ENCODE measurements at places on chromosomes 1 and 21.
A peak's percentile ranks its signal among the peaks of the same experiment; 100 is the strongest.

- no peak for DNase-seq
Observed at GRCh38 chr1:159071970-159072582, 4.5 kb downstream of the AIM2 start.

- no peak for DNase-seq
Observed at GRCh38 chr21:15063081-15063813, 1.6 kb downstream of the NRIP1 start.

DNA sequence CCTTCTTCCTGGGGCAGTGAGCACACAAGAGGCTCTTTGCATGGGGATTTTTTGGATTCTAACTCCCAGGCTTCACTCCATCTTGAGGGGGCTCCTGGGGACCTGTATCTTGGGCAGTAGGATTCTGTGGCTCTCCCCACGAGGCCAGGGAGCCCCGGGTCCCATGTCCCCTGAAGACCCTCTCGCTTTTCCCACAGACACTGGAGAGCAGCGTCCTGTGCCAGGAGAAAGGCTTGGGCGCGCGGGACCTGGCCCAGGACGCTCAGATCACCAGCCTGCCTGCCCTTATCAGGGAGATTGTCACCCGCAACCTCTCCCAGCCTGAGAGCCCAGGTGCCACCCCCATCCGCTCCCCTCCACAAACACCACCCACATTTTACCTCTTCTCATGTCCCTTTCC is 735 bp downstream of the CROCC start:
- DNase-seq: no peak

DNA sequence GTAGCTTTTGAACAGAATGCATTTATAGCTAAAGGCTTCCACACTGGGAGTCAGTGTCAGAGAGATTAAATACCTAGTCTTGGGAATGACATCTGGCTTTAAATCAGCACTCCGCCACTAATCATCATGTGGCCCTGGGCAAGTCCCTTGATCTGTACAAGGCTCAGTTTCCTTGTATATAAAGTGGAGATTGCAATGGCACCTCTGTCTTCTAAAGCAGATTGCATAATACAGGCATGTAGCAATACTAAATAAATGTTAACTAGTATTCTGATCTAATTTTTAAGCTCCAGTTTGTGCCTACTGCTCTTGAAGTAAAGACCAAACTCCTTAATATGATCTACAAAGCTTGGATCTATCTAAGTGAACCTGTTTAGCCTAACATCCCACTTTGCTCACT is 249.4 kb downstream of the PLPP3 start:
- DNase-seq: no peak

DNA sequence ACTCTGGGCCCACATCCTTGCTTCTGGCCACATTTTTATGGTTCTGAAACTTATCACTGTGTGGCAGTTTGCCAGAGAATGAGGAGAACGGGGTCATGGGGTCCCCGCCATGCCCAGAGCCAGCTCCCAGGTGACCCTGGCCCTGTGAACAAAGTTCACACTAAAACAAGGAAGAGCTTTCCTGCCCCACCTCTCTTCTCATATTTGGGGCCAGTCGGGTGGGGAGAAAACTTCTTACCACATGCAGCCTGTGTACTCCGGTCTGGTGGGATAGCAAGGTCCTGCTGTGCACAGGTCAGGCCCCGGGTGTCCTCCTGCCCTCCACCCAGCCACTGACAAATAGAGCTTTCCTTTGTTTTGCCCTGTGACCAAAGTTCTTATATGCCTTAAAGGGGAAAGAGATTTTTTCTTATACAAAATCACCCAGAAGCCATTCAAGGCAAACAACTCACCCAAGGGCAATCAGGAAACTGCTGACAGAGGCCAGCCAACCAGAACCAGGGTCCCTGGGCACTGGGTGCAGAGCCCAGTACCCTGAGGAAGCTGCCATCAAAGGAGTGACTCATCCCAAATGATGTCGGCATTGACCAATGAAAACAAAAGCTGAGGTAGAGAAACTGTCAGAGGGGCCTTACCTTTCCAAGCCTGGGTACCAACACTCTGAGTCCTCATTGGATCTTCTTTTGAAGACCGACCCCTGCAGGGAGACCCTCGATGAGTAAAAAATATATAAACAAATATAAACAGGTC is 53.6 kb downstream of the OLIG1 start:
- no peak for DNase-seq

GRCh38 chr21:36749935-36750575 is 51.1 kb downstream of the SIM2 start:
- no peak for DNase-seq

DNA sequence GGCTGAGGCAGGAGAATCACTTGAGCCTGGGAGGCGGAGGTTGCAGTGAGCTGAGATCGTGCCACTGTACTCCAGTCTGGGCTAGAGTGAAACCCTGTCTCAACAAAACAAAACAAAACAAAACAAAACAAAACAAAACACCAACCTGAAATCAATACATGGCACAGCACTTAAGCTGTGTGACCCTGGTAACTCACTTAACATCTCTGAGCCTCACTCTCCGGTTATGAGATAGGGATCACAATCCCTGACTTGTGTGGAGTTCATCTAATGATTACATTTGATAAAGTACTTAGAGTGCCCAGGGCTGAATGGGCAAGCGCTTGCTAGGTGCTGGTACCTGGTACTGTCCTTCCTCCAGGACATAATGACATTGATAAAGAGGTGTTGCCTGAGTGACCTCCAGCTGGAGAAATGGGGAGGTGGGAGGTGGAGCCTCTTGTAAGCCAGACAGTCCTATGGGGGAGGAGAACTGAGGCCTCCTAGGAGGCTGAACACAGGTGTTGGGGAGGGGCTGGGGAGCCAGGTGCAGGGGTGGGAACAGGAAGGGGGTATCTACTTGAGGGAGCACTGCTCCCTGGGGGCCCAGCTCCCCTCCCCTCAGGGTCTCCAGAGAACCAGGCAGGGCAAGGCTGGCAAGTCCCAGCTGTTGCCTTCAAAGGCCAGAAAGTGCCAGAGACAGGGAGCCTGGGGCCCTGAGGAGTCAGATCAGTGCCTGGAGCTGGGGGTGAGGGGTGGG is 17.9 kb downstream of the FOXO6 start:
- DNase-seq: no peak

GRCh38 chr1:113223040-113223439 is 150.0 kb downstream of the LRIG2 start:
- DNase-seq: no peak

DNA sequence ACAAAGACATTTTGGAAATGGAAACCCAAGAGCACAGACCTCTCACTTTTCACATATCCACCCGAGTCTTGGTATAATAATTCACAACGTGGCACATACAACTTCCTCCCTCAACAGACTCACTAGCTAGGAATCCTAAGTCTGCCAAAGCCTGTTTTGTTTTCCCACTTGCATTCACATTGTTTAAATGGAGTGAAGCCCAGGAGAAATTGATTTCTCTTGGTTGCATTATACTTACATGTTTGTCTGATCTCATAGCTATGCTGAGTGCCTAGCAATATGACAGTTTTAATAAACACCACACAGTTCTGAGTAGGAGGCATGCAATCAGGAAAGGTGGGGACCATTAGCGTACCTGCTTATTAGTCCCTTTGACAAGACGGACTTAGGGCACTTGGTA is 348.6 kb upstream of the ADGRL4 start:
- no peak for DNase-seq

- DNase-seq: no peak
Observed at GRCh38 chr1:25727088-25727487, 72.9 kb upstream of the SELENON start.

- DNase-seq: no peak
Observed at GRCh38 chr1:205013683-205014367, 29.2 kb upstream of the CNTN2 start.

GRCh38 chr1:158930504-158930903 is 848 bp upstream of the PYHIN1 start:
- DNase-seq: peak; percentile 35

GRCh38 chr1:202804126-202804525 is 4.1 kb downstream of the KDM5B start:
- no peak for DNase-seq

GRCh38 chr1:30036666-30037065 is 686.7 kb downstream of the MATN1 start:
- DNase-seq: no peak

- no peak for DNase-seq
Observed at GRCh38 chr1:91872000-91872399, 14.0 kb downstream of the TGFBR3 start.

All from stimulated activated CD8-positive, alpha-beta memory T cell treated with anti-CD3 and anti-CD28 coated beads, Interleukin-12 subunit alpha, Interleukin-12 subunit beta, amount 100 ng/mL, for 1 hour (primary cell).